Stimulated activated CD4-positive, alpha-beta T cell treated with anti-CD3 and anti-CD28 coated beads, Interleukin-2, amount 100 ng/mL, for 48 hours (primary cell): ENCODE measurements at places on chromosomes 16 and 17.

DNA sequence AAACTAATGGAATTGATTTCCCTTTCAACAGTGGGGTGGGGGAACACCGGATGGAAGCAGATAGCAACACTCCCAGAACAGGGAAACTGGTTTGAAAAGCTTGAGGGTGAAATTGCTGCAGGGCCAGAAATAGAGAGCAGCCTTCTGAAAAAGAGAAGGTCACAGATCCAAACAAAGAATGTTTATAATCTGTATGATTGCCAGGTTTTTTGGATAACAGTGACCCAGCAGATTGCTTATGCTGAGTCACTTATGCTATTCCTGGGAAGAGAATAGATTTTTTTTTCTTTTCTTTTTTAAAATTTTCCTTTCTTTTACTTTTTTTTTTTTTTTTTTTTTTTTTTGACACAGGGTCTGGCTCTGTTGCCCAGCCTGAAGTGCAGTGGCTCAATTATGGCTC is 641.3 kb downstream of the KCNJ2 start:
- no peak for DNase-seq

- DNase-seq, result no peak
Observed at GRCh38 chr17:14871921-14872320, 393.2 kb downstream of the PMP22 start.

GRCh38 chr17:56593646-56594319 is at the start of gene NOG:
Gene NOG (plus strand): TSS chr17:56593699. CDS start chr17:56594224, 525 bp downstream.
- DNase-seq, result peak; percentile 36

DNA sequence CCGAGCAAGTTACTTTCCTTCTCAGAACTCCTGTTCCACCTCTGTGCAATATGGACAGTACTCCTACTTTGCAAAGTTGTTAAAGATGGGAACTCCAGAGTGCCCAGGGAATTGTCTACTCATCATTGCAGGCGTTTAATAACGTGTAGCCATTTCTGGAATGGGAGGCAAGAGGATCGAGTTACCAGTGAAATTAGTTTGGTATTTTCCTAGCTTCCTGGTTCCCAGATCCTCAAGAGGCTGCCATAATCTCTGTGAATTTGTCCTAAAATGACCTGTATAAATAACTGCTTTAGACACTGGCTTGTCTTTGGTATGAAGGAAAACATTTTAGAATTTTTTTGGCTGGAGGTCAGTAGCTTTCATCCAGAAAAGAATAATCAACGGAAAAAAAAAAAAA is 27.7 kb downstream of the WWOX start:
- DNase-seq, result no peak

DNA sequence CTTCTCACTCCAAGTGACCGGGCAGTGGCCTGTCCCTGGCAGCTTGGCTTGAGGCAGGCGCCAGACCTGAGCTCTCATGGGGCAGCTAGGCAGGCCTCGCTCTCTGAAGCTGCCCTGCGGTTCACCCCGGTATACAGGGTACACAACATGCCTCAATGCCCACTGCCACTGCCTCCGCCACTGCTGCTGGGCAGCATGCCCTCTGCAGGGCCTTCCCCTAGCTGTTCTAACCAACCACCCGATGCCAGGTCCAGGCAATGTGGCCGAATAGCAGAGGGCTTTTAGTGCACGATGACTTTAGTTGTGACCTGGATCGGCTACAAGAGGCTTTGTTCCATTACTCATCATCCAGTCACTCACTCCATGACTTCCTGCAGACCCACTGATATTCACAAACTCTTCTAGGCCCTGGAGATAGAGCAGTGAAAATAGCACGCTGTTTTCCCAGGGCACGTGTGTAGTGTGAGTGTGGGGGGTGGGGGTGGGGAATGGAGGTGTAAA is 19.7 kb downstream of the CDC42EP4 start:
- no peak for DNase-seq
